ENCODE measurements at places on chromosomes 11 and 22.

DNA sequence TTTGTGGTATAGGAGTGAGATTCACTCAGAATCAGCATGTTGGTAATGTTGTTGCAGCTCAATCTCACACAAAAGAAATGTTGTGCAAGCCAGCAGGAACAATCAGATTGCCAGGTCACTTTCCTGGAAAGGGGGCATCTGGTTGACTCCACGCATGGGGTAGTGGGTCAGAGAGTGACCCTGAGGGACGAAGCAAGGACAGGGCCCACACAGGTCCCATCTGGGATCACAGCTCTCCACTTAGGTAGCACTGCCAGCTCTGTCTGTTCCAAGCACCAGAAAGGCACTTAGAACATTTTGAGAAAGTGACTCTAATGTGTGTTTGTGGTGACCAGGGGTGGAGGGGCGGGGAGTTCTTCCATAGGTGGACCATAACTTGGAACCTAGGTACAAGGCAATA is 109.5 kb downstream of the RASSF10 start:
- no peak for DNase-seq

GRCh38 chr22:23537416-23537815 is 42.7 kb downstream of the IGLL1 start:
- DNase-seq = no peak

GRCh38 chr22:41038732-41039131 is 53.7 kb upstream of the EP300 start:
- DNase-seq = no peak

DNA sequence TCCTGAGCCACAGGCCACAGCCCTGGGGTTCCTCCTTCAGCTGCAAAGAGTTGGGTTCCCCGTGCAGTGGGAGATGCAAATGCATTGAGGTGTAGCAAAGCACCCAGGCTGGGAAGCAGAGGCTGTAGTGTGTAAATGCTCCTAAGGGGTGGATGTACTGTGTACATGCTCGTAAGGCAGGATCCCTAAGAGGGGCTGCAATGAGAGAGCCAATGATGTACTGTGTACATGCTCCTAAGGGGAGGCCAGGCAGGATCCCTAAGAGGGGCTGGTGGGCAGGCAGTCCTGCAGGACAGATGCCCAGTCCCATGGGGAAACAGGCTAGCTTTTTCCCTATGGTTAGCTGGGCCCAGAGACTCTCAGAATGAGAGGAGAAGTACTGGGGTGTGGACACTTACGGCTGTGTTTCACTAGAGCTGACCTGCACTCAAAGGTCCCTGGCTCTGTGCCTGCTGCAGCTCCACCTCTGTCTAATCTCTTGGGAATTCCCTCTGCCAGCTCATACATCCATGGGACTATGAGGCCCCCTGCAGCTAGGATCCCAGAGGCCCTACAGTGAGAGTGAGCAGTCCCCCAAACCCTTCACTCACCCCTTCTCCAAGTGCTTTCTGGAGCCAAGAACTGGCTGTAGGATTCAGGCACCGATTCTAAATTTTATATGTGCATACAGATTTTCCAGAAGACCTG is 261.9 kb upstream of the LUZP2 start:
- DNase-seq = peak; percentile 0

GRCh38 chr22:46508491-46508999 is 28.9 kb downstream of the CELSR1 start:
- DNase-seq = no peak

GRCh38 chr22:25777870-25778269 is 35.9 kb downstream of the MYO18B start:
- peak; percentile 18 for DNase-seq

- DNase-seq = no peak
These were observed 40.9 kb downstream of the PRDM11 start for GRCh38 chr11:45187375-45187774.

GRCh38 chr11:560305-561147 is at the start of the genes LMNTD2 and RASSF7:
LMNTD2 (minus strand) TSS chr11:560738; CDS start chr11:560716, 22 bp downstream.
RASSF7 (plus strand) TSS chr11:560970; CDS start chr11:561769, 799 bp downstream.
- peak; percentile 52 for DNase-seq

DNA sequence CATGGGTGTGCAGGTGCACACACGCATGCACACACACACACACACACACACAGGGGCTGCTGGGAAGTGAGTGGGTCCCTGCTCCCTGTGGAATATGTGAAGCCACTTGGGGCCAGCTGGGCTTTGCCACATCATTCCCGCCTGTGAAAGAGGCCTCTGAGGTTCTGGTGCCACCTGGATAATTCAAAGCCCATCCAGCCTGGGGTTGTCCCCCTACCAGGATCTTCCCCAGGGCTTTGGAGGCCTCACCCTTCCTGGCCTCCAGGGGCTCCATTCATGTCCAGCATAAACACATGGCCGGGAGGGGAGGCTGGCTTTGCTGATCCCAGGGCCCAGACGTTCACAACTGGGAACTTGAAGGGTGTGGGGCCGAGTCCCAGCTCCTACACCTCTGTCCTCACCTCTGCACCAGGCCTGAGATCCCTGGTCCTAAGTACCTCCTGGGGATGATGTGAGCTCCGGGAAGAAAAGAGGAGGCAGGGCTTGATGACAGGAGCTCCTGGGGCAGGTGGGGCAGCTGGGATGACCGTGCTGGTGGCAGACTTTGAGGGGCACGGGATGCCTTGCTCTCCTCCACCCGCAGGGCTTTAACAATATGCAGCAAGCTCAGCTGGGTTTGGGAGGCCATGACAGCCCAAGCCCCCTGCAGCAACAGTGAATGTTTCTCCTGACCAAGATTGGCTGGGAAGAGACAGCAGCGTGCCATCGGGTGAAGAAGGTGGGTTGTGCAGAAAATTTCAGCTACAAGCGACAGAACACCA is 14.2 kb downstream of the LINC01488 start:
- DNase-seq = no peak

Measured in amniotic stem cell (primary cell).